ENCODE measurements at places on chromosomes 11 and 22.

DNA sequence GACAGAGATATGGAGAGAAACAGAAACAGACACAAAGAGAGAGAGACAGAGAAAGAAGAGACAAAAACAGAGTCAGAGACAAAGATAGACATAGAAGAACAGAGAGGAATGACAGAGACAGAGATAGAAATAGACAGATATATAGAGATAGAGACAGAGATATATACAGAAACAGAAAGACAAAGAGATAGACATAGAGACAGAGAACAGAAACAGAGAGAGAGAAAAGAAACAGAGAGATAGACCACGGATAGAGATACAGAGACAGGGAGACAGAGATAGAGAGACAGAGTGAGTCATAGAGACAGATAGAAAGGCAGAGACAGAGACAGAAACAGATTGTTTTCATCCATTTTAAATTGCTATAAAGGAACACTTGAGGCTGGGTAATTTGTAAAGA is 12.3 kb upstream of the MPEG1 start:
- no peak for DNase-seq

- DNase-seq: peak; percentile 47
Measured at GRCh38 chr11:47863189-47863897, 15.2 kb upstream of the NUP160 start.

DNA sequence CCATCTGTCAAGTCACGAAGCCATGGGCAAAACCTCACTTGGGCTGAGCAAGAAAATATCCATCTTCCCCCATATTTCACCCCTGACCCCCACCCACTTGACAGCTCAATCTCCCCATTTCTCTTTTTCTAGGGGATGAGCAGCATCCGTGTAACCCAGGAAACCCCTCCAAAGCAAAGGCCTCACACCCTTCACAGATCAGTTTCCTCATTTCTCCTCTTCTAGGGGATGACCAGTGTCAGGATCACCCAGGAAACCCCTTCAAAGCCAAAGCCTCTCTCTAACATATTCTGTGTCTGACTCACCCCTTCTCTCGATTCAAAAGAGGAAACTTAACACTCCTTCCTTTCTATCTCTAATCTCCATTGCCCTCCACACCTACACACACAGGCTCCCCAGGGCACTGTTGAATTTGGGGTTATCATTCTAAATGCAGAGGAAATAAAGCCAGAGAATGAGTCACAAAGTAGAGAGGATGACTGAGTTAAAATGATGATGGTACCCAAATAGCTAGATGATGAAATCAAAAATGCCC is 439.7 kb downstream of the BUD13 start:
- DNase-seq: no peak

GRCh38 chr22:45966895-45967365 is 10.0 kb downstream of the WNT7B start:
- DNase-seq: no peak

DNA sequence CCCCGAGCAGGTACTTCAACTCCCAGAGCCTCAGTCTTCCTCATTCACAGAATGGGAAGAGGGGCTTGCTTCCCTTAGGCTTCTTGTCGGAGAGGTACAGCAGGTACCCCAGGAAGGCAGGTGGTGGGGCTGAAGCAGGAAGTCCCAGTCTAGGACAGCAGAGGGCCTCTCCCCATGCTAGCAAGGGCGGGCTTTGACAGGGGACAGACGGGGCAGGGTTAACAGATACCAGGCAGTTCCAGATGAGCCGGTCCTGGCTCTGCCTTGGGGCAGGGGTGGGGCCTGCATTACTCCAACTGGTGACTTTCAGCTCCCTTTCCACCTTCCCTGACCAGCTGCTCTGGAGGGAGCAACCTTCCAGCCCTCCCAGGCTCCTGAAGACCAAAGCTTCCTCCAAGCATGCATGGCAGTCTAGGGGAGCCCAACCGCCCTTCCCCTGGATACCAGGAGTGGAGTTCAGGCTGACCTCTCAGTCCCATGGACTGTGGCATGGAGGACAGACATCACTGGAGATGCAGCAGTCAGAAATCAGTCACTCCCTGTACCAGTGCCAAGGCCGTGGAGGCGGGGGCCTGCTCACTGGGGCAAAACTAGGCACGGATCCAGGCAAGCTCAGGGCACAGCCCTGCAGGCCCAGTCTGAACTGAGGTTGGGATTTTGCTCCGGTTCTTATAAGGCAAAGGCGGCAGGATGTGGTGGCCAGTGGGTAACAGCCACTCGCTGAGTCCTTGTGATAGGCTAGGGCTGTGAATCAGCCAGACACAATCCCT is 60.5 kb downstream of the NAT10 start:
- no peak for DNase-seq

- DNase-seq: no peak
Measured at GRCh38 chr11:73757598-73757997, 3.3 kb downstream of the RAB6A start.

- DNase-seq: no peak
Measured at GRCh38 chr11:6191742-6192141, 7.3 kb upstream of the OR52W1 start.

DNA sequence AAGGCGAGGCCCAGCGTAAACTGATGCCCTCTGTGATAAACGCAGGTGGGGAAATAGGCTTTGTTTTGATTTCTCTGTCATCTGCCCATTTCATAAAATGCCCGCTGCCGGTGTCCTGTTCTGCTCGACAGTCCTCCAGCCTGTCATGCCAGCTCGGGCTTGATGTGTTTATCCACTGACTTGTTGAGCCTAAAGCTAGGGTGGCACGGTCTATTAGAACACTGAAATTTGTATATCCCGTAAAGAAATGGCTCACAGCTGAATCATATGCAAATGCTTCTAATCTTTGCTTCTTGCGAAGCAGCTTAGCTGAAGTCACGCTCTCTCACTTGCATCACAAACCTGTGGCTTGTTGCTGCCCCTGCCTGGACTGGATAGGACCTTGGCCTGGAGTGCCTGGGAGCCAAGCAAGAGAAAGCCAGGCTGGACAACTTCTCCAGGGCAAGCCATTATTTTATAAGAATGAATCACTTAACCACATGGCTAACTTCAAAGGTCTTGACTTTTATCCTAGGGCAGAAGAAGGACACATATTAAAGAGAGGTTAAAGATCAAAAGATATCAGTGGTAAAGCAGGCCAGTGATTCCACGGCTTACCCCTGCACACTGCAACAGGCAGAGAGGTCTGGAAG is 33.1 kb downstream of the EHF start:
- DNase-seq: peak; percentile 96

Measured in NCI-H460 (cell line).